ENCODE measurements at places on chromosomes 1 and 21.

- no peak for DNase-seq
Observed at GRCh38 chr1:9715536-9716226, 64.2 kb downstream of the PIK3CD start.

DNA sequence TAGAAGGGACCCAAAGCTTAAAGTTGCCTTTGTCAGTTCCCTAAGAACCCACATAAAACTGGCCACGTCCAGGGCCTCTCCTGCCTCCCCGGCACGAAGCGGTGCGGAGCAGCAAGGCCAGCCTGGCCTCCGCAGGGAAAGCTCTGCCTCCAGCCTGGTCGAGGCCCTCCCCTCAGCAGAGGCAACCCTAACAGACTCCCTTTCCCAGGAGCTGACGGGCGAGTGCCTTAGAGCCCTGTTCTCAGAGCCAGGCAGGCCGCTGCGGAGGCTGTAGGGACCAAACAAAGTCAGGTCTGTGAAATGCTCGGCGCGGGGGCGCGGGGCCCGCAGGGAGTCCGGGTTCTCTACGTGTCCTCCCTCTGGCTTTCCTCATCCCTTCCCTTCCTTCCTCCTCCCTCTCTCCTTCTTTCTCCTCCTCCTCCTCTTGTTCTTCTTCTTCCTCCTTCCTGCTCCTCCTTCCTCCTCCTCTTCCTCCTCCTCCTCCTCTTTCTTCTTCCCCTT, 40.7 kb downstream of the RIPK4 start:
- DNase-seq: no peak

- no peak for DNase-seq
Observed at GRCh38 chr1:13643017-13643416, 57.0 kb upstream of the PRDM2 start.

- no peak for DNase-seq
Observed at GRCh38 chr1:158716335-158716734, 4.2 kb downstream of the OR6K3 start.

Measured in breast epithelium (tissue), 4 donors.